Stimulated activated CD8-positive, alpha-beta memory T cell treated with anti-CD3 and anti-CD28 coated beads, Interleukin-4, amount 100 ng/mL, for 48 hours (primary cell): ENCODE measurements at places on chromosomes 6 and 20.

DNA sequence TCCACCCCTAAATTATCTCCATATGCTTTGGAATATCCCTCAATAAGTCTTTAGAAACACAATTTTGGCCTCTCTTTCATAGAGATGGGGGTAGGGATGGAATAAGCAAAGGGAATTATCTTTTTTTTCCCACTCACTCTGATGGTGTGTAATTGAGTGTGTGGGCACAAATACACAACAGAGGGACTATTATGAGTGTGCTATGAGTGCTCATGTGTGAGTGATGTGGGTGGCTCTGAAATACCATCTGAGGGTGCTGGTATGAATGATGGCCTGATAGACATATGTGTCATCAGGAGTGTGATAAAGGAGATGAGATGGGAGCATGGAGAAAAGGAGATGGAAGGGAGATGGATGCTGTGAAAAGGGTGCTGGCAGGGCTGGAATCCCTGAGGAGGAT lies 35.6 kb downstream of the GSS start:
- DNase-seq: no peak

- peak; percentile 38 for DNase-seq
Measured at GRCh38 chr20:24773751-24774201, 175.3 kb upstream of the CST7 start.

- no peak for DNase-seq
Measured at GRCh38 chr6:36633915-36634314, 39.8 kb downstream of the SRSF3 start.

DNA sequence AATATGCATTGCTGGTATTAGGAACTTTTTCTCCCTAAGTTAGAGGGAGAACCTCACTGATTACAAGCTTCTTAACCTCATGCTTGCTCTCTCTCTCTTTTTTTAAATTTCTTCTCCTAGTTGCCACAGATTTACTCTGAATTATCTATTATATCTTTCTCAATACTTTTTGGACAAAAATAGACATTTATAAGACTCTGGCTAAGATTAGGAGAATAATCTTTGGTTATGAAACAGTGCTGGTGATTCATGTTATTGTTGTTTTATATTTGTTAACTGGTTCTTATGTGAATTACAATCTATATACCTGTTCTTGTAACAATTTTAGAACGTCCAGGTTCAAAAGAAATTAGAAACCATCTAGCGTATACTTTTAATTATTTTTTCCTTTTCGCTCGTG lies 187.8 kb downstream of the OGFRL1 start:
- no peak for DNase-seq

GRCh38 chr6:167846997-167847606 lies 20.4 kb downstream of the AFDN start:
- DNase-seq: no peak

DNA sequence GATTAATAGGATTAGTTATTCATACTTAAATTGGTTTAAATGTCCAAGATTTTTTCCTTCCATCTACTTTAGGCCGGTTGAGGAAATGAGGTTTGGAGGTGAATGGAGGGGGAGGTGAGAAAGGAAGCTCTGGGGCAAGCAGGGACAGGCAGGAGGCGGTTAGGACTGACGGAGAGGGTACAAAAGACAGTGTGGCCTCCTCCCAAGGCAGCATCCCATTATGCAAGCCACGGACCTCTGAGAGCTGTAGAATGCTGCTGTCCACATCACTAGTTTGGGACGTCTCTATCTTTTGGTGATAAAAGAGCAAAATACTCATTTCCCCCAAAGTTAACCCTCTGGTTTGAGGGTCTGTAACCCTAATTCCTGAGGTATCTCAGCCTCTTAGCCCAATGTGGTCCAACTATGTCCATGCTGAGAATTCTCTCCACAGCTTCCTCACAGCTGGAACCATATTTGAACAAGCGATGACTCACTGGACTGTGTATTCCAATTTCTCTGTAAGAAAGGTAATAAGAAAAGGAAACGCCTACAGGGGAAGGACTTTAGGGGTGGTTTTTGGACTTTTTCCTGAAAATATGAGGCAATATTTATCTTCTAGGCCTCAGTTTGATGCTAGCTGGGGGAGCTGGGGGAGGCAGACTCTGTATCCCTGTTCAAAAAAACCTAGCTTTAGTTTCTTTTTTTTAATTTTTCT lies 172.2 kb downstream of the TFAP2B start:
- no peak for DNase-seq

GRCh38 chr6:7696061-7696460 lies 29.8 kb upstream of the BMP6 start:
- no peak for DNase-seq
